ENCODE measurements at places on chromosomes 13 and 19.

DNA sequence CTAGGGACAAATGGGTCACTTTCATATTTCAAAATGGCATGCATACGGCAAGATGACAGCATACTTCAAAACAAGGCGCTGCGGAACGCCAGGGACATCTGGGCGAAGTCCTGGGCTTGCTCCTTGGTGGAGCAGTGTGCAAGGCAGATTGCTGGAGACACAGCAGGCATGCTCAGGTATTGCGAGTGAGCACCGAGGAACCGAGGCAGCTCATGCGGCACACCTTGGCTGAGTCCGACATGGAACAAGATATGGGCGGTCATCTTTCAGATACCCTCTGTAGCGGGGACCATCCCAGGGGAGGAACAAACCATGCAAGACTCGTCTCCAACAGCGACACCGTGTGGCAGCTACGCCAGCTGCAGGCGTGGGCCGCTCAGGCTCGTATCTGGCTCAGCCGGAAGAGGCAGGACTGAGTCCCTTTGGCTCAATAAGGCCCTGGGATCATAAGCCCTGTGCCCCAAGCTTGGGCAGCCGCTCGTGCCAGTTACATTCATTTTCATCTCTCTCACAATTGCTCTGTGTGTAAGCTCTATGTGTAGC lies 112.4 kb downstream of the NUFIP1 start:
- no peak for DNase-seq

DNA sequence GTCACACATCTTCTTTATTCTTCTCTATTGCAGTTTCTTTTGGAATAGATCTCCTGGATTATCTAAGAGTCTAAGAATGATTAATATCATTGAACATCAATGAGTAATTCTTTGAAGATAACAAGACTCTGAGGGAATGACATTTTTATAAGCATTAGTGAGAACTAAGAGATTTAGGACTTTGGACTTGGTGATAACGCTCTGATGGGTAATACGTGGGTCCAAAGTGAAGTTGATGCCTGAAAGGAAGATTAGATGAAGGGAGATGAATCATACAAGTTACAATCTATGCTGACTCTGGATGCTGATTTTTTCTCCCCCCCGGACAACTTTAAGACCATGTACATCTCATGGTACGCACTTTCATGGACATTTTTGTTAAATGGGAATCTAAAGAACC lies 364.5 kb downstream of the GPC5 start:
- DNase-seq: no peak

- DNase-seq: no peak
Observed at GRCh38 chr19:27929399-27929798, 1283.6 kb downstream of the UQCRFS1 start.

DNA sequence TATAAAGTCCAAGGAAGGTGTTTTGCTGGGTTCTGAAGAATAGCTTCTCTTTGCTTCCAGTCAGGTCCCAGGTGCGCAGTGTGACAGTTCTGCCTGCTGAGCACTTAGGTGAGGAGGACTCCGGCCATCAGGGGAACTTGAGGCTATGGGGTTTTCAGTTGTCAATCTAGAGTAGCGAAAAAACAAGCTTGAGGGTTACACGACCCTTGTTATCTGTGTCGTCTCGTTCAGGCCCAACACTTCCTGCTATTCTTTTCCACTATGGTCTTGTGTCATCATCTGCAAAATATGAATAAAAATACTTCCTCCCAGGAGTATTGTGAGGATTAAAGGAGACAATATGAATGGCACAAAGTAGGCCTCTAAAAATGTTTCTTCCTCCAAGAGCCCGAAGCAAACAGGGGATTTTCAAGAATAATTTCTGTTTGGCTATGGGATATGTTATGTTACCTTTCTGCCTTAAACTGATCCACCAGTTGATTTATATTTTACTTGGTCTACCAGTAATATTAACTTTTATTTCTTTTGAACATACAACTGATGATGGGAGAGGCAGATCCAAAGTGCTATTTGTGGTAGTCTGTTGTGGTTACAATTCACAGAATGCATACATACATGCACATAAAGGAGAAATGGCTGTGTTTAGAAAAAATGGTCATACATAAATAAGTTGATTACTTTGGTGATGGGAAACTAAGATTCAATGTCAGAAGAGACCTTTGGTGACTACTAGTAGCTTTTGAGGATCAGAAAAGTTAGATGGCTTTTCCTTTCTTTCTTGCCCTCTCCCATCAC lies 40.5 kb upstream of the RCBTB2 start:
- DNase-seq: no peak

DNA sequence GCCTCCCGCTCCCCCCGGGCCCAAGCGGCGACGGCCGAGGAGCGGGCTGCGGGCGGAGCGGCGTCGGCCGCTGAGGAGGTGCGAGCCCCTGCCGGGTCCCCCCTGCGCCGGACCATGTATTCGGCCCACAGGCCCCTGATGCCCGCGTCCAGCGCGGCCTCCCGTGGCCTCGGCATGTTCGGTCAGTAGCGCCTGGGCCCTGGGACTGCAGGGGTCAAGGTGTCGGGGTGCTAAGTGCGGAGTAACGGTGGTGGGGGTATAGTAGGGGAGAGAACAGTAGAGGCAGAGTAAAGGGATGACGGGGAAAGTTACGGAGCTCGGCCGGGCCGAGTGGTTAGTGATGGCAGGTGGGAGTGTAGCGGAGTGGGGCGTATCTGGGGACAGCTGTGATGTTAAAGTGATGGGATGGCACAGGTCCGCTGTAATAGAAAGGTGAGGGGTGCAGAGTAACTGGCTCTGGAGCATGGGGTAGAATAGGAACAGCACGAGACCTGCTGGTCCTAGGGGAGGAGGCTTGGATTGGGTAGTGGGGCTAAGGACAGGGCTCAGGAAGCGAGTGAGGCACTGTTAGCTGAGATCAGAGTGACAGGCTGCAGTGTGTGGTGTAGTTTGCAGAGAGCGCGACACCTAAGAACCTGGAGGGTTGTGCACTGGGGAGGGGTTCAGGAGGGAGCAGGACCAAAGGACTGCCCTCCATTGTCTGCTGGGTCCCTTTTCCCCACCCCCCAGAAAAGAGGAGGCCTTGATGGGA lies 15.7 kb downstream of the CIC start:
- DNase-seq: no peak

DNA sequence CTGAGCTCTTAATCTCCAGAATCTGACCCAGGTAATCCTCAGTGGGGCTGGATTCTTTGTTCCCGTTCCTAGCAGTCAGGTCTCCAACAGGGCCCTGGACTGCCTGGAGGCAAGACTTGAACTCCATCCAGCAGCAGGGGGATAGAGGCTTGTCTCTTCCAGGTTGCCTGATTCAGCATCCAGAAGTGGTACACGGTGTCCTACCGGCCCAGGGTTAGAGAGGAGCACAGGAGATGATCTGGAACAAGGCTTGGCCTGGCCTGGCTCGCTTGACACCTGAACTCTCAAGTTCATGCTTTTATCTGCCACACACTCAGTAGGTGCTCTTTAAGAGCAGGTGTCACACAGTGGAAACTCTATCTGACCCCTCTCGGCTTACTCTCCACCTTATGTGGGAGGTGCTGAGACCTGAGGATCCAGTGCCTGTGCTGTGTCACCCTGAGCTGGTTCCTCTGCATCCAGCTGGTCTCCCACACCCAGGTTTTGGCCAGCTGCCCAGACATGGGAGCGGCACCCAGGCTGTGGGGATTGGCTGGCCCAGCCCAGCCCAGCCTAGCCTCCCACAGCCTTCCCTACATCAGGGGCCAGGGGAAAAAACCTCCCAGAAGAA lies at the start of gene CYP4F3:
Gene CYP4F3, plus strand, starts transcription at position 604 of the 610 bp plus-strand sequence. CDS start 519 bp downstream, outside the sequence.
- peak; percentile 38 for DNase-seq

GRCh38 chr19:6204212-6204611 lies 68.7 kb downstream of the ACSBG2 start:
- DNase-seq: no peak

- DNase-seq: no peak
Observed at GRCh38 chr13:84686973-84687372, 804.7 kb upstream of the SLITRK1 start.

Data from DMS79 (cell line).